NCI-H1092 treated with DMSO at 0.1 percent for 48 hours (cell line): ENCODE measurements at places on chromosomes 6 and 20.

GRCh38 chr6:7644417-7644816 lies 54.4 kb downstream of the SNRNP48 start:
- no peak for DNase-seq

DNA sequence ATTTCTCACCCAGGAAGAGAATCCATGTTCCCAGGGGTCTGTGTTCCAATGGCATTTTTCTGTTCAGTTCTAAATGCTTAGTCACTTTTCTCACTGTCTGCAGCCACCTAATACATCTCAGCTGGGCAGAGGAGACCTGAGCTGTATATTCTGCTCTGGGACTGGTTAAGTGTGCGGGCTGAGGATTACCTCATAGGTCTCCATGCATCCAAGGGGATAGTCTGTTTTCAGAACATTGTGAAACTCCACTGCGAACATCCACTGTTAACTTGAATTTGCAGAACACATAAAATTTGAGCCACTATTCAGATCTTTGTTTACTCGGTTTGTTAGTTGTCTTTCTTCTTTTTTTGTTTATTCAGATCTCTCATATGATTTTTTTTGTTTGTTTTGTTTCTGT lies 947.1 kb downstream of the TFAP2A start:
- DNase-seq = no peak

DNA sequence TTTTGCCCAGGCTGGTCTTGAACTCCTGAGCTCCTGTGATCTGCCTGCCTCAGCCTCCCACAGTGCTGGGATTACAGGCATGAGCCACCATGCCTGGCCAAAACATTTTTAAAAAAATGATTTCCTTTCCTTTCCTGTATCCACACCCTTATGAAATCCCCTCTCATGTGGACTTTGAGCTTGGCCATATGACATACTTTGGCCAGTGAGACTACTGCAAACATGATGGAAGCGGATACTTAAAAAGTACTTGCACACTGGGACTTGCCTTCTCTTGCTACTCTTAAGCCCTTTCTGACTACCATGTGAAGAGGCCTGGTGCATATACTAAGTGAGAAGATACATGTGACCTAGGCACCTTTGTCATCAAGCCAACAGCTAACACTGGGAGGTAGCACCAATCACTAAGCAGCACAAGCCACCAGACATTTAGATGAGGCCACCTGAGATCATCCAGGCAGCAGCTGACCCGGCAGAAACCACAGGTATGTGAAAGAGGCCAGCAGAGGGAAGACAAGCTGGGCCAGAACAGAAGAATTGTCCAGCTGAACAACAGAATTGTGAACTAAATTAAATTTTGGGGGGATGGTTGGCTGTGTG lies 78.5 kb upstream of the HDAC2 start:
- DNase-seq = no peak

- no peak for DNase-seq
These were observed 54.4 kb downstream of the PCNA start for GRCh38 chr20:5065166-5065878.

DNA sequence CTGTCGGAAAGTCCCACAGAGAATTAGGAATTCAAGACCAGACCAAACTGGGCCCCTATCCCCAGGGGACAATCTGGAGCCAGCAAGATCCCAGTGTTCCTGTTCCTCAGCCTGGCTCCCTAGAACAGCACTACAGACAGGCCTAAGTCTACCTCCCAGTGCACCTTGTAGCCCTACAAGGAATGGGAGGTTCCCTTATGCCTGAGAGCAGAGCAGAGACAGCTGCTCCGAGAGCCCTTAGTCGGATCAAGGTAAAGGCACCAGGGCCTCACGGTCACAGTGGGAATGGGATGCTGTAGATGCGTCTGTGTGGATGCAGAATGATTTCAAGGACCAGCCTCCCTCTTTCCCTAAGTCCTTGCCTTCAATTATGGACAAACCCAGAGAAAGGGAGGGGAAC lies 204.5 kb upstream of the STXBP5 start:
- no peak for DNase-seq

DNA sequence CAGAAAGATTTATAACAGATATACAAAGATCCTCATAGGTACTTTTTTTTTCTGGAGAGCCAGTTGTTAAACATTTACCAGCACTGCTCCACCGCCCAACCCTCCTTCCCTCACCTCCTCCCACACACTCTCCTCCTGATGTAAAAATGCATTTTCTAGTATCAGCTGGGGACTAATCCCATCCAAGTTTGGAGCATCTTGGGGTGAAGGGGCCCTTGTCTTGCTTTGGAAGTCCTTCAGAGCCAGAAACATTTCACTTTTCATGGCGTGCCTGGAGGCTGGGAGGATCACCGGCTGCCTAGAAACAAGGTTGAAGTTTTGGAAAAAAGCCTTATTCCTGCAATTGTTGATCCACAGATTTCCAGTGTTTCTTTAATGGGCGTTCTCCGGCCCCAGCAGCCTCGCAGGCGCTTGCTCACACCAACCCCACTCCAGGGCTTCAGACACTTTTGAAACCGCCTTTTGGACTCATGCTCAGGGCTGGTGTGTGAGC lies 165.1 kb upstream of the AFDN start:
- DNase-seq = no peak

DNA sequence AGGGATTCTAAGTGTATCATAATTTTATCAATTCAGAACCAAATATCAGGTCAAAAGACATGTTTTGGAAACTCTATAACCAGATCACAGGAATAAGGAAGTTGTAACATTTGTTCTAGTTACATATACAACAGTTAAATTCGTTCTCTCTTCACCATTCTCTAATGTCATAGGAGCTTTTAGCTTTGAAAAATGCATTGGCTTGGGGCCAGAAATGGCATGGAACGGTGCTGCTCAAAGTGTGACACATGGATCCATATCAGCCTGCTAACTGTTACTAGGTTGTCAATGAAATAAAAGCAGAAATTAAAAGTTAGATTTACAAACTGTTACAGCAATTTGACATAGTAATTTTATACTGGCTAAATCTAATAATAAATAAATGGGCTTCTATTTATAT lies 120.3 kb downstream of the LCA5 start:
- no peak for DNase-seq

GRCh38 chr6:145587334-145587733 lies 148.0 kb downstream of the EPM2A start:
- DNase-seq = no peak

DNA sequence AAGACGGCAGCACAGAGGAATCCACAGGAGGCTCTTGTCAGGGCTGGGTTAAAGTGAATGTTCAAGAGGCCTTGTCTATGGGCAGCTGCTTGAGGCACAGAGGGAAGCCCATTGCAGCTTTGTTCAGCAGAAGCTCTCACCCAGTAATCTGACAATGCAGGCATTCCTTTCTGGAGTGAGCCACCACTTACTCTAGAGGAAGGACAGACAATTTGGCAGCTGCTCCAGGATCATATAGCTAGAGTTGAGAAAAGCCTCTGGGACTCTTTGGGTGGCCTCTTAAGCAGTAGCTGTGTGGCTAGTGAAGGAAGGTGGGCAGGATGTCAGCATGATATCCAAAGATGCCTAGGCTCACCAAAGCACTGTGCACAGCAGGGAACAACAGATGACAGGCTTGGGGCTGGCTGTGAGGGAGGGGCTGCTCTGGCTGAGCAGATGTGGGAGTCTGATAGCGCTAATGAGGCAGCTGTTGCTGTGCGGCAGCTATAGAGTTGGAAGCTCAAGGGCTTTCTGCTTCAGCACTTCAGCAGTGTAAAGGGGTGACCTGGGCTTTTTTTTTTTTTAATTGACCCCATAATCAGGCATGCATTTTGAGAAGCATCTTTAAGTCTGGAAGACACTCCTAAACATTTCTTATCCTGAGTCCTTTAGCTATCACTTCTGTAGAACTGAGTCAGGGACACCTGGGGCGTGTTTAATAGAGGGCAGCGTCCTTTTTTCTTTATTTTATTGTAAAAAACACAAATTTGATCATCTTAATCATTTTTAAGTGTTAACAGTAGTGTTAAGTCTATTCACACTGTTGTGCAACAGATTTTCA lies 27.2 kb downstream of the CMTR1 start:
- DNase-seq = peak; percentile 66

DNA sequence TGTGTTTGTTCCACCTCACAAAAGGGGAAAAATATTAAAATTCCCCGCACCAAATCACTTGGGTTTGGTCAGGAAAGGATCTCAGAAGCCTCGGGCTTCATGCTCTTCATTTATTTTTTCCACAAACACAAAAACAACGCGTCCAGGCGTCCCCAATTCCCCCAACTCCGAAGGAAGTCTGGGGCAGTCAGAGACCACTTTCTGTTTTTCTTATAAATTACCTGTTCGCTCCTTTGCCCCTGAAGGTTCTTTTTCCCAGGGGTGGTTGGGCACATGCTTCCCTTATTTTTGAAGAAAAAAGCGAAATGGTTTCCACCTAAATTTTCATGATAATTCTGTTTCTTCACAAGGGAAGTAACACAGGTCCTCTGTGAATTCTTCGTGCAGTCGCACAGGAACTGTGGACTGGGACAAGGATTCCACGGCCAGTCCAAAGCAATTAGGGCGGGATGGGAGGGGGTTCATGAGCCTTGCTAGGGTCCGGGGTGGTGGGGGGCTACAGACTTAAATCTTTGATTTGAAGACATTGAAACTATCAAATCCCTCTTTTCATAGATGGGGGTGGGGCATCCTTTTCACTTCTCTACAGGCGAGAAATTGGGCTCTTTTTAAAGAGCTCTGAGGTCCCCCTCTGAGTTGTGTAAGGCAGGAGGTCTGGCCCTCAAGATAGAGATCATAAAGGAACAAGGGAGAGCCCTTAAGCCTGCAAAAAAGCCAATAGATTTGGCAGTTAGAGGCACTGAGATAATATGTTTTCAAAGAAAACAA lies 30.5 kb upstream of the HFE start:
- DNase-seq = peak; percentile 55

GRCh38 chr6:150150821-150151646 lies 8.2 kb downstream of the PPP1R14C start:
- no peak for DNase-seq

GRCh38 chr6:39493174-39493573 lies 170.7 kb upstream of the KCNK16 start:
- DNase-seq = no peak

DNA sequence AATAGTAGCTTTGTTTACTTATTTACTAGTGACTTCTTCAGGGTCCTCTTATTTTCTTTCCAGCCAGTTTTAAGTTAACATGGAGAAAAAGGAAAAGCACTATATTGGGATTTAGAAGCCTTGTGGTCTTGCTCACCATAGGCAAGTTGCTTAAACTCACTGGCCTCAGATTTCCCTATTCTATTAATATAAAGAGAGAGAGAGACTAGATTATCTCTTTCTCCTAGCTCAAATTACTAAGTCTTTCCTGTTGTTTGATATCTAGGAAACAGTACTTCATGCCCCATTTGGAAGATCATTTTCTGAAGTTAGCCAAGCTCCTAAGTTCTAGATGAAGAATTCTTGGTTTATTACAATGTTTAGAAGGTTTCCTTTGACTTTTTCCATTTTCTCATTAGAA lies 32.5 kb downstream of the CTNNBL1 start:
- DNase-seq = no peak

DNA sequence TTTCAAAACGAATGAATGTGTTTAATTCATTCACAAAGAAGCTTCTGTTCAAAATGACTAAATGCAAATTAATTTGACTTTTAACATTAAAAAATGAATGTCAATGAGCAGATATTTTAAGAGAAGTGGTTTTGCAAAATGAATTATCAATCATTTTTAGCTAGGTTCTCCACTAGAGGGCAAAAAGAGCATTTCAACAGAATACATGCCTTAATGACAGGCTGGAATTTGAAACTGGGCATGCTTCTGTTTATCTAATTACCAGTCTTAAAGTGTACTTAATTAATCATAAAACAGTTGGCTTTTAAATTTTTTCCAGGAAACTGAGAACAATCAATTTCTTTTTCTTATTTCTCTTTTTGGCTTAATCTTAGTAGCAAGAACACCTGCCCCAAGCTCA lies 63.8 kb upstream of the TINAG start:
- DNase-seq = no peak

- DNase-seq = no peak
These were observed 22.2 kb upstream of the PNPLA1 start for GRCh38 chr6:36247693-36248092.

DNA sequence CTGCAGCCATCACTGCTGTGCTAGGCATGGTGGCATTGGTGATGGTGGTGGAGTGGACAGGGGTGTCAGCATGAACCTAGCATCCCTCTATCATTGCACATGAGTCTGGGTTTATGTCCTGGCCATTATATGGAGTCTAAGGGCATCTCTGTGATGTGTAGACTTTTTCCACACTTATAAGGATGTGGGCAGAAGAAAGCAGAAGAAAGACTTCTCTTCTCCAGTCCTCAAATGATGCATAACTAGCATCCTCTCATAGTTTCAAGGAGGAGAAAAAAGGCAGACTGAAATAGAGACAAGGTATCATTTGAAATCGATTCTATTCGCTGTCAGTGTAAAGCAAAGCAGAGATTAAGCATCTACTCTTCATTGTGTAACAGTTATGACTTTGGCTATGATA lies 140.0 kb upstream of the ATXN1 start:
- no peak for DNase-seq
